ENCODE measurements at places on chromosomes 3 and 15. TPM values are rescaled to one million over a fixed set of nuclear protein-coding genes. Genes with fewer than 3 reads are reported as not detected.

DNA sequence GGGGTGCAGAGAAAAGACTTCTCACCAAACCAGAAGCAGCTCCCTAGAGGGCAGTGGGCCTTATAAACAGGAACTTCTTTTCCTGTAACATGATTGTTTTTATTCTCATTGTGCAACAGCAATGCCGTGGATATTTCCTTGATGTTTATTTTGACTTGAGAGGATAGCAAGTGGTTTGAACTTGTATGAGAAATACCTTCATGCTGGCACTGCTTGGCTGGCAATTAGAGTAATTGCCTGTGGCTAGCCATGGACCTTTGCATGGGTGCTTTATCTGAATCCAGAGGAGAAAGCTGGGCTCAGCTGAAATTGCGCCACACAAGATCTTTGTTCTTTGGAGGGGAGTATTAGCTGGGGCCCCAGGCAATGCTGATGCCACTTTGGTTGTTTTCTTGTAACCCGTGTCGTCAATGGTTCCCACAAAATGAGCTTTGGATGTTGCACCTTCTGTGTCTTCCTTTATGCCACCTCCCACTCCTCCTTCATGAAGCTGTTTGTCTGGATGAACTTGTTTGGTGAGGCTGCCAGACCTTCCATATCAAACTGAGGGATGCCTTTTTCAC, 37.9 kb downstream of the CMTM8 start:
- DNase-seq: no peak

Gene SKOR1
- 2.5 TPM for total RNA-seq

Gene TGM4
- not detected for total RNA-seq

DNA sequence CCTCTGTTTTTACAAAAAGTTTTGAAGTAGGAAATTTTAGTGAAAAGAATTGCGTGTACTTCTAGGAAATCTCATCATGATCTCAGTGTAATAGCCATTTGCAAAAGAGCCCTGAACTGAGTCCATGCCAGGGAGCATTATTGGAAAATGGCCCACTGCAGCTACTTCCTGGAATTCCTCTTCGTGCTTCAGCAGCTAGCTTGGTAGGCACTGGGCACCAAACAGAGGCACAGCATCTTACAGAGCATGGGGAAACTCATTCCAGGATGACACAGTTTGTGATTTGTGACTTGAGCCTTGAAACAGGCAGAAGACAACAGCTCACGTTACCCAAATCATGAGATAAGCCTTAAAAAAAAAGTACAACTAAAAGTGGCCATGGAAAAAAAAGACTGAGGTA, 179.1 kb downstream of the WDR72 start:
- DNase-seq: no peak

- no peak for DNase-seq
Measured at GRCh38 chr3:11665331-11665730, 21.6 kb upstream of the VGLL4 start.
